Thyroid gland (tissue), 4 donors: ENCODE measurements at places on chromosomes 12 and 14. TPM values are rescaled to one million over a fixed set of nuclear protein-coding genes. Genes with fewer than 3 reads are reported as not detected.

GRCh38 chr12:90234472-90234871 is 525.8 kb upstream of the ATP2B1 start:
- H3K27me3 ChIP-seq: no peaks in the 10 kb centered on the region
- no peaks in the 10 kb centered on the region for H3K4me1 ChIP-seq
- H3K27ac ChIP-seq: no peak overlapping the region
- no peaks in the 10 kb centered on the region for H3K36me3 ChIP-seq
- H3K4me3 ChIP-seq: no peak overlapping the region

GRCh38 chr14:67575684-67576083 is 24.4 kb downstream of the PIGH start:
- H3K27ac ChIP-seq: no peak overlapping the region
- H3K4me1 ChIP-seq: no peaks in the 10 kb centered on the region
- H3K27me3 ChIP-seq: no peaks in the 10 kb centered on the region
- H3K4me3 ChIP-seq: no peak overlapping the region

DNA sequence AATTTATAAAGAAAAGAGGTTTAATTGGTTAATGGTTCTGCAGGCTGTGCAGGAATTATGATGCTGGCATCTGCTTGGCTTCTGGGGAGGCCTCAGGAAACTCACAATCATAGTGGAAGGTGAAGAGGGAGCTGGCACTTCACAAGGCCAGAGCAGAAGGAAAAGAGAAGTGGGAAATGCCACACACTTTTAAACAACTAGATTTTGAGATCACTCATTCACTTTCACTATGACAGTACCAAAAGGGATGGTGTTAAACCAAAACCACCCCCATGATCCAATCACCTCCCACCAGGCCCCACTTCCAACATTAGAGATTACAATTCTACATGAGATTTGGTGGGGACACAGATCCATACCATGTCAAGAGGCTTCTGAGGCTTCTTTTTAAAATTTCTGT is 62.6 kb downstream of the SLC38A4 start:
- H3K27me3 ChIP-seq: no peaks in the 10 kb centered on the region
- no peaks in the 10 kb centered on the region for H3K36me3 ChIP-seq
- DNase-seq: no peak
- H3K4me1 ChIP-seq: no peaks in the 10 kb centered on the region
- no peak overlapping the region for H3K4me3 ChIP-seq

- DNase-seq: no peak
- no peaks in the 10 kb centered on the region for H3K36me3 ChIP-seq
Measured at GRCh38 chr12:65368055-65368454, 89.6 kb downstream of the MSRB3 start.

The SMAGP gene
- total RNA-seq: 3.6 TPM
